ENCODE measurements at places on chromosomes 2 and 18.

- DNase-seq, result no peak
Observed at GRCh38 chr2:238305092-238305862, 15.0 kb upstream of the TRAF3IP1 start.

DNA sequence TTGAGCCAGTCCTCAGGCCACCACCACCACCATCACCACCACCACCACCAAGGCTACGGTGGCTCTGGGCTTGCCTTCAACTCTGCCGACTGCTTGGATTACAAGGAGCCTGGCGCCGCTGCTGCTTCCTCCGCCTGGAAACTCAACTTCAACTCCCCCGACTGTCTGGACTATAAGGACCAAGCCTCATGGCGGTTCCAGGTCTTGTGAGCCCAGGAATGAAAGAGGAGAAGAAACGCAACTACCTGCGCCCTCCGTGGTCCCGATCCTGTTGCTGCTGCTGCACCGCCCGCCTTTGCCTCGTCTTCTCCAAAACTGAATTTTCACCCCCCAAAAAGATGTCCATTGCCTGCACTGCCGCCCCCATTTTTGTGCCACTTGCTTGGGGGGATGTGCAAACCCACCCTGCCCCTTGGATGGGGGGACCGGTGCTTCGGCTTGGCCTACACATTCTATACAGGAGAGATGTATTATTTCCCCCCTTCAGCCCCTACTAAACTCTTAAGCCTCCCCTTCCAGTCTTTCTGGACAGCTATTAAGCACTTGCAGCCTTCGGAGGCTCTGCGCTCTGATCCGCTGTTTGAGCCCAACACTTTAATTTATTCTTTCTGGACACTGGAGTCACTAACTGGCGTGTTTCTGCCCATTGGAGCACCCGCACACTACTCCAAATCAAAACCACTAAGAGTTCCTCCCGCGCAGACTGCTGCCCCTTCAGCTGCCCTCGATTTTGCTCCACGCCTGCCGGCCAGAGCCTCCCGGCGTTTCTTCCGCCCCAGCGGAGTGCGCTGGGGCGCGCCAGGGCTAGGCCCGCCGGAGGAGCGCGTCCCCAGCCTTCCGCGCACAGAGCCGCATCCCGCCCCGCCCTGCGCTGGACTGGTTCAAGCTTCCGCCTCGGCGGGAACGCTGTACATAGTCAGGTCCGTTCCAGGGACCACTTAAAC lies 5.7 kb downstream of the OTX1 start:
- DNase-seq, result no peak

GRCh38 chr2:46356991-46357390 lies 59.8 kb downstream of the EPAS1 start:
- no peak for DNase-seq

- DNase-seq, result no peak
Observed at GRCh38 chr2:31919499-31919898, 91.3 kb downstream of the MEMO1 start.

- DNase-seq, result peak; percentile 66
Observed at GRCh38 chr2:135709992-135710391, 31.7 kb upstream of the UBXN4 start.

GRCh38 chr2:135086222-135086621 lies 34.1 kb downstream of the RAB3GAP1 start:
- DNase-seq, result no peak

GRCh38 chr2:12325806-12326205 lies 390.9 kb upstream of the TRIB2 start:
- DNase-seq, result no peak
